ENCODE measurements at places on chromosomes 1 and 21.
A peak's percentile ranks its signal among the peaks of the same experiment; 100 is the strongest.

DNA sequence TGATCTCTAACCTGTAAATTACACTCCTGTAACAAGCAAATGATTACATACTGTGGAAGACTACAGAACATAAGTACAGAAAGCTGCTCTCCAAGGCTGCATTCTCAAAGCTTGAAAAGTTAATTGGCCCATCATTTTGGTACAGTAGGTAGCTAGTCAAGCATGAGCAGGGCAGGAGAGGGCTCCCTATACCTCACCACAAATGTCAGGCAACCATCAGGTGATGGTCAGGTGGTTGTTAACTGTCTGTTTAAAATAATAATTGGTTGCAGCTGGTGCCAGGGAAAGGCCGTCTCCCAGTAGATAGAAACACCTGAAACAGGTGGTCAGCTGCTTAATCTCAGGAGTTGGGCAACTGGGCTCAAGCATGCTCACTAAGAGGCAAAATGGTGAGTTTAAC lies 13.1 kb upstream of the SLC1A7 start:
- no peaks in the 10 kb centered on the region for H3K27me3 ChIP-seq
- DNase-seq: no peak
- no peaks in the 10 kb centered on the region for H3K4me1 ChIP-seq

- no peaks in the 10 kb centered on the region for H3K27me3 ChIP-seq
- no peaks in the 10 kb centered on the region for H3K36me3 ChIP-seq
- H3K27ac ChIP-seq: no peak overlapping the region
- no peaks in the 10 kb centered on the region for H3K4me1 ChIP-seq
Observed at GRCh38 chr21:15437883-15438282, 291.9 kb upstream of the USP25 start.

GRCh38 chr1:234149217-234149616 lies 224.0 kb upstream of the COA6 start:
- no peaks in the 10 kb centered on the region for H3K36me3 ChIP-seq
- no peak overlapping the region for H3K4me3 ChIP-seq
- H3K27me3 ChIP-seq: no peaks in the 10 kb centered on the region
- H3K27ac ChIP-seq: no peak overlapping the region
- no peaks in the 10 kb centered on the region for H3K4me1 ChIP-seq
- DNase-seq: no peak

GRCh38 chr1:198128533-198128932 lies 28.3 kb upstream of the NEK7 start:
- no peak overlapping the region for H3K4me3 ChIP-seq
- H3K36me3 ChIP-seq: no peaks in the 10 kb centered on the region
- no peaks in the 10 kb centered on the region for H3K4me1 ChIP-seq
- no peak for DNase-seq
- H3K27me3 ChIP-seq: no peaks in the 10 kb centered on the region

GRCh38 chr1:175887521-175887920 lies 144.1 kb upstream of the TNR start:
- no peaks in the 10 kb centered on the region for H3K36me3 ChIP-seq
- H3K27me3 ChIP-seq: no peaks in the 10 kb centered on the region

GRCh38 chr21:32256873-32257620 lies 21.8 kb downstream of the MIS18A start:
- peak; percentile 8 for DNase-seq
- no peaks in the 10 kb centered on the region for H3K4me1 ChIP-seq
- no peak overlapping the region for H3K27ac ChIP-seq
- no peak overlapping the region for H3K4me3 ChIP-seq

GRCh38 chr1:227869279-227869842 lies 53.9 kb downstream of the PRSS38 start:
- no peaks in the 10 kb centered on the region for H3K36me3 ChIP-seq
- H3K27ac ChIP-seq: no peak overlapping the region
- no peak for DNase-seq
- H3K4me1 ChIP-seq: no peaks in the 10 kb centered on the region

- no peak overlapping the region for H3K4me3 ChIP-seq
- no peaks in the 10 kb centered on the region for H3K4me1 ChIP-seq
- no peak overlapping the region for H3K27ac ChIP-seq
- DNase-seq: no peak
Observed at GRCh38 chr1:96557336-96557735, 164.2 kb upstream of the PTBP2 start.

DNA sequence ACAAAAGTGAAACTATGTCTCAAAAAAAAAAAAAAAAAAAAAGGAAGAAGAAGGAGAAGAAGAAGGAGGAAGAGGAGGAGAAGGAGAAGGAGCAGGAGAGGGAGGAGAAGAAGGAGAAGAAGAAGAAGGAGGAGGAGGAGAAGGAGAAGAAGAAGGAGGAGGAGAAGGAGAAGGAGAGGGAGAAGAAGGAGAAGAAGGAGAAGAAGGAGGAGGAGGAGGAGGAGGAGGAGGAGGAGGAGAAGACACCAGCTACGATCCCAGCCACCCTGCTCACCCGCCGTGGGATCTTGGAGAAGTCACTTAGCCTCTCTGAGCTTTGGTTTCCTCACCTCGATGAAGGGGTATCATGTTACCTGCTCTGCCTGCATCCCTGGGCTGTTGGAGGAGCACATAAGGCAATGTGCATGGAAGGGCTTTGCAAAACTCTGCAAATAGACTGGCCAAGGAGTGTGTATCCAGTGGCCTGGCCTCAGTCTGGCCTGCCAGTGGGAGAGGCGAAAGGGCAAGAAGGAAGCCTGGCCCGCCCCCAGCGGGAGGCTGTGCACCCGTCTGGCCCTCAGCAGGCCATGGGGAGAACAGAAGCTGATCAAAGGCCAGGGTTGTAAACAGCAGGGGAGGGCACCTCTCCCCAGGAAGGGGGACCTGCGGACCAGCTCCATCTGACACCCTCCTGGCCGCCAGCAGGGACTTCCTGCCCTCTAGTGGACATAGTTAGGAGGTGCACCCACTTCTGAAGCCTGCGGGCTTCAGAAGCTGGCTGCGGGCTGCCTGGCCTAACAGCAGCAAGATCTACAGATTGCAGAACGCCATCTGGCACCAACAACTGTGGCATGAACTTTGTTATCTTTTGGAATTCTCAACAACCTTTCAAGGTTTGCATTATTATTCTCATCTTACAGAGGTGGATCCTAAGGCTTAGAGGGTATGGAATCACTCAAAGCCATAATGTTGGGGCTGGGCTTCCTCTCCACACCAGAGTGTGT lies 19.2 kb upstream of the CDK18 start:
- no peak overlapping the region for H3K27ac ChIP-seq
- H3K36me3 ChIP-seq: no peaks in the 10 kb centered on the region
- peak; percentile 88 for DNase-seq
- peaks cover 29% of the 10 kb centered on the region for H3K27me3 ChIP-seq
- H3K4me3 ChIP-seq: no peak overlapping the region

DNA sequence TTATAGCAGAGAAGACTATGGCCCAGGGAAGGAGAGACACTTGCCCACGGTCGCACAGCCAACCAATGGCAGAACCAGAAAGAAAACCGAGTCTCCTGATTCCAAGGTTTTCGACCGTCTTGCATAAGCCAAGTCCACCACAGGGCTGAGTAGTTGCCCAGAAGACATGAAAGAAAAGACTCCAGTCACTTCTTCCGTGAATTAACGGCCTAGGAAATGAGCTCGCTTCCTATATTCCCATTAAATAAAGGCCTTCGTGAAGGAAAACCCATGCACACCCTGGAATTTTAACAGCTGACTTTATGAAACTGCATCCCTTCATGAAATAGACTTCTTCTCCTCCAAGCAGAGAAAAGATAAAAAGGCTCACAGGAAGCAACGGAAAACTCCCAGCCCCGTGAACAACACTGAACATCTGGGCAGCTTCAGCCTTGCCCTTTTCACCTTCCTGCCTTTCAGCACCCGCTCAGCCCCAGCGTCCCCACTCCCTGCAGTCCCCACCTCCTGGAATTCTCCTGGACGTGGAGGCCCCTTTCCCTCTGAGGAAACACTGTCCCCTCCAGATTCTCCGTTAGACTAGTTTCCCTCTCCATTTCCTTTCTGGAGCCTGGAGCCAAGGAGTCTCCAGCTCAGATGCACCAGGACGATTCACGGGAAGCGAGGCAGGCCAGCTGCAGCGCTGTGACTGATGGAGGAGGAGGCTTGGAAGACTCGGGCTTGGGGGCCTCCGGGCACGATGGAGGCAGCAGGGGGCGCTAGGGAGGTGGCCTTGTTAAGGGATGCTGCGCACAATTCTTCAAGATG lies 2.7 kb upstream of the MYOC start:
- H3K4me1 ChIP-seq: peaks cover 10% of the 10 kb centered on the region
- H3K27me3 ChIP-seq: peaks cover 12% of the 10 kb centered on the region
- DNase-seq: peak; percentile 23
- H3K4me3 ChIP-seq: no peak overlapping the region

DNA sequence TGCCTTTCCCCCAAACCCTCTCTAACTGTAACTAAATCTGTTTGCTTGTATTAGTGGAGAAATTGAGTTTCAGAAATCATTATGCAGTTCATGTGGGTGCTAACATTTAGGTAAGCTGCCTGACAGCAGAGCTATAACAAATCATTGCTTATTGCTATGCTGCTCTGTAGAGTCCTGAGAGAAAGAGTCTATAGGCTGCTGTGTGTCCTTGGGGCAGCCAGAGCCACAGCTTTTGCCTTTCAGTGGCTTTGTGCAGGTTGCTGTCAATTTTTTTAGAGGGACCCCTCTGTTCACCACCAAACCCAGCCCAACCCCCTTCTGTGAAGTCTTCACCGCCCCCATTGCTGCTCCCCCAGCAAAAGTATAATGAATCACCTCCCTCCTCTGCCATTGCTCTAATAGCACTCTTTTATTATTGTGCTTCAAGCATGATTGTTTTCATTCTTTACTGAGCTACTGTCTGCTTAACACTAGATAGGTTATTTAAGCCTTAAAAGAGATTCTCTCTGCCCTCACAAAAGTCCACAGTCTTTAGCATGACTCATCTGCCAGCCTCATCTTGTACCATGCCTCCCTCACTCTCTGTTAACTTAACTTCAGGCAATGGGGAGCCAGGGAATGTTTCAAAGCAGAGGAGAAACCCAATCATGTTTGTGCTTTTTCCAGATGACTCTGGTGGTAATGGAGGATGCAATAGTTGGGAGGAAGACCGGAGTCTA lies 38.6 kb downstream of the DIRAS3 start:
- H3K27me3 ChIP-seq: no peaks in the 10 kb centered on the region
- no peak overlapping the region for H3K27ac ChIP-seq
- no peaks in the 10 kb centered on the region for H3K4me1 ChIP-seq

- no peaks in the 10 kb centered on the region for H3K27me3 ChIP-seq
- H3K4me1 ChIP-seq: no peaks in the 10 kb centered on the region
- no peak for DNase-seq
Observed at GRCh38 chr1:193662030-193662429, 475.6 kb upstream of the B3GALT2 start.

- no peak for DNase-seq
- H3K4me1 ChIP-seq: peaks cover 2% of the 10 kb centered on the region
- H3K4me3 ChIP-seq: no peak overlapping the region
- no peaks in the 10 kb centered on the region for H3K36me3 ChIP-seq
- no peaks in the 10 kb centered on the region for H3K27me3 ChIP-seq
Observed at GRCh38 chr1:40036574-40036973, 4.0 kb upstream of the CAP1 start.

GRCh38 chr1:230833511-230833910 lies 34.8 kb downstream of the C1orf198 start:
- no peaks in the 10 kb centered on the region for H3K36me3 ChIP-seq
- H3K27ac ChIP-seq: no peak overlapping the region
- no peaks in the 10 kb centered on the region for H3K4me1 ChIP-seq
- H3K4me3 ChIP-seq: no peak overlapping the region
- no peaks in the 10 kb centered on the region for H3K27me3 ChIP-seq
- DNase-seq: no peak

DNA sequence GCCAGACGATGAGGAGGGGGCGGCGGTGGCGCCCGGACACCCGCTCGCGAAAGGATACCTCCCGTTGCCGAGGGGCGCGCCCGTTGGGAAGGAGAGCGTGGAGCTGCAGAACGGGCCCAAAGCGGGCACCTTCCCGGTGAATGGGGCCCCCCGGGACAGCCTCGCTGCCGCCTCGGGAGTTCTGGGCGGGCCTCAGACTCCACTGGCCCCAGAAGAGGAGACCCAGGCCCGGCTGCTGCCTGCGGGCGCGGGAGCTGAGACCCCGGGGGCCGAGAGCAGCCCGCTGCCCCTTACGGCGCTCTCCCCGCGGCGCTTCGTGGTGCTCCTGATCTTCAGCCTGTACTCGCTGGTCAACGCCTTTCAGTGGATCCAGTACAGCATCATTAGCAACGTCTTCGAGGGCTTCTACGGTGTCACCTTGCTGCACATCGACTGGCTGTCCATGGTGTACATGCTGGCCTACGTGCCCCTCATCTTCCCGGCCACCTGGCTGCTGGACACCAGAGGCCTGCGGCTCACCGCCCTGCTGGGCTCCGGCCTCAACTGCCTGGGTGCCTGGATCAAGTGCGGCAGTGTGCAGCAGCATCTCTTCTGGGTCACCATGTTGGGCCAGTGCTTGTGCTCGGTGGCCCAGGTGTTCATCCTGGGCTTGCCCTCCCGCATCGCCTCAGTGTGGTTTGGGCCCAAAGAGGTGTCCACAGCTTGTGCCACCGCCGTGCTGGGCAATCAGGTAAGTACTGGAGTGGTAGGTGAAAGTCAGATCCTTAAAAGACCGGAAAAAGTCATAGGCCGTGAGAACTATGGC lies 588 bp downstream of the FLVCR1 start:
- peak overlapping the region; percentile 87 for H3K4me3 ChIP-seq
- H3K4me1 ChIP-seq: peaks cover 21% of the 10 kb centered on the region
- peak overlapping the region; percentile 88 for H3K27ac ChIP-seq
- no peaks in the 10 kb centered on the region for H3K36me3 ChIP-seq
- peak; percentile 42 for DNase-seq
- no peaks in the 10 kb centered on the region for H3K27me3 ChIP-seq

DNA sequence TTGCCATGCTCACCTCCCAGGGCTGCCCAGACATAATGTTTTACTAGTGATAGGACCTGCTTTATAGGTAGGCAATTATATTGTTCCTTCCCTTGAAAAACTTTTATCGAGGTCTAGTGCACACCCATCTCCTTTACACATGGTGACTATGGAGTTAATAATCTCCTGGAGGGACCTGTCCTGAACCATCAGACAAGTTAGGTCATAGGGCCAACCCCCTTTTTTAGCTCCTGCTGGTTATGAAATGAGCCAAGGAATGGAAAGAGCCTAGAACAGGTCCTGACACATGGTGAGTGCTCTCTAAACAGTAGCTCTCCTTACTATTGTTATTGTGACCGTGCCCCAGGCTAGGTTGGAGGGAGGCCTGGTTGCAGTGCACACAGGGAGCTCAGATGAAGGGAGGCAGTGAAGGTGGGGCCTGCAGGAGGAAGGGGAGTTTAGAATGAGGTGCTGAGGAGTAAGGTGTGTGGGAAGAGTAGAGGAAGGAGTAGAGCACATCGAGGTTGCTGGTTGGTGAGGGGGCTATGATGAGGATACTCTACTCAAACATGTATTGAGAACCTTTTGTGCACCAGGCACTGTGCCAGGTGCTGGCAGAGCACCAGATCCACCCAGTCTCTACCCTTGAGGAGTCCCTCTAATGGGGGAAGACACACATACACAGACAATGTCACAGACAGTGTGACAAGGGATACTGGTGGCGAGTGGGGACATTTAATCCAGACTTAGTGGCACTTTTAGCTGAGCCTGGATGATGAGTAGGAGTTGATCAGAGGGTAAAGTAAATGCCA lies 14.1 kb upstream of the LMNA start:
- H3K4me3 ChIP-seq: no peak overlapping the region
- no peaks in the 10 kb centered on the region for H3K36me3 ChIP-seq
- H3K27ac ChIP-seq: no peak overlapping the region
- no peaks in the 10 kb centered on the region for H3K27me3 ChIP-seq
- DNase-seq: peak; percentile 40

GRCh38 chr1:34060187-34060730 lies 104.8 kb downstream of the CSMD2 start:
- no peaks in the 10 kb centered on the region for H3K27me3 ChIP-seq
- no peak overlapping the region for H3K27ac ChIP-seq
- H3K4me3 ChIP-seq: no peak overlapping the region
- no peaks in the 10 kb centered on the region for H3K4me1 ChIP-seq
- H3K36me3 ChIP-seq: no peaks in the 10 kb centered on the region
- DNase-seq: no peak

- no peak overlapping the region for H3K4me3 ChIP-seq
- H3K27ac ChIP-seq: no peak overlapping the region
- H3K36me3 ChIP-seq: no peaks in the 10 kb centered on the region
Observed at GRCh38 chr1:156367383-156368156, 1.4 kb upstream of the RHBG start.
